Activated CD8-positive, alpha-beta memory T cell treated with anti-CD3 and anti-CD28 coated beads, Interleukin-2, amount 10 ng/mL, durations not matched to agents 7 days and 5 days (primary cell): ENCODE measurements at places on chromosomes 6 and 20. TPM values are rescaled to one million over a fixed set of nuclear protein-coding genes. Genes with fewer than 3 reads are reported as not detected.
A peak's percentile ranks its signal among the peaks of the same experiment; 100 is the strongest.

RCAN2 gene
- 3.4 TPM for total RNA-seq

RXRB gene
- 38.9 TPM for total RNA-seq

TINAG gene
- total RNA-seq: not detected

AKAP12 gene
- total RNA-seq: 0.85 TPM

SLC26A8 gene
- not detected for total RNA-seq

CDH4 gene
- total RNA-seq: not detected

LGSN gene
- total RNA-seq: 0.09 TPM

ADTRP gene
- 0.47 TPM for total RNA-seq

COL21A1 gene
- not detected for total RNA-seq

SLC22A23 gene
- total RNA-seq: 0.20 TPM

FNDC11 gene
- total RNA-seq: 0.14 TPM

- no peak overlapping the region for H3K27ac ChIP-seq
- H3K4me1 ChIP-seq: no peaks in the 10 kb centered on the region
- peaks cover 18% of the 10 kb centered on the region for H3K27me3 ChIP-seq
- no peaks in the 10 kb centered on the region for H3K36me3 ChIP-seq
These were observed 5.9 kb upstream of the CFAP206 start for GRCh38 chr6:87401832-87402231.

- peaks cover 5% of the 10 kb centered on the region for H3K4me1 ChIP-seq
- H3K27me3 ChIP-seq: no peaks in the 10 kb centered on the region
- H3K27ac ChIP-seq: no peak overlapping the region
- peaks cover 5% of the 10 kb centered on the region for H3K36me3 ChIP-seq
- no peak overlapping the region for H3K4me3 ChIP-seq
- DNase-seq: no peak
These were observed 155.7 kb upstream of the SUPT3H start for GRCh38 chr6:45533386-45533785.

GRCh38 chr6:104095661-104096416 is 763.9 kb downstream of the HACE1 start:
- DNase-seq: no peak
- H3K4me3 ChIP-seq: no peak overlapping the region
- no peak overlapping the region for H3K27ac ChIP-seq
- no peaks in the 10 kb centered on the region for H3K27me3 ChIP-seq
- H3K4me1 ChIP-seq: no peaks in the 10 kb centered on the region
- no peaks in the 10 kb centered on the region for H3K36me3 ChIP-seq

DNA sequence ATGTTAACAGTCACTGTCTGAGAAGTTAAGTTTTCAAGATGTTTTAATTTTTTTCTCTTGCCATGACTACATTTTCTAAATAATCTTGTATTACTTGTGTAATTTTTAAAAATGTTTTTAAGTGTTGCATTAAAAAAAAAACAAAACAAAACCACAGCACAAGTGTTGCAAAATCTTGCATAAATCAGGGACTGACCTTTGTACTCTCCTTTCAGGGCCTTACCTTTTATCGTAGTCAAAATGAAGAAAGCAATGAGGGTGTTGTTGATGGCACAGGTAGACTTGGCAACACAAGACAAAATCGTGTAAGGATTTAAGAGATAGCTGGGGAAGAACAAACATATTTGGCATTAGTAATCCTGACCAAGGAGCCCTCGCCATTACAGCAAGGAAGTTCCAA is 42.5 kb downstream of the PIGU start:
- H3K27me3 ChIP-seq: no peaks in the 10 kb centered on the region
- no peaks in the 10 kb centered on the region for H3K4me1 ChIP-seq
- H3K36me3 ChIP-seq: peaks cover 23% of the 10 kb centered on the region
- DNase-seq: no peak
- H3K4me3 ChIP-seq: no peak overlapping the region

- H3K4me3 ChIP-seq: no peak overlapping the region
- no peaks in the 10 kb centered on the region for H3K27me3 ChIP-seq
- H3K27ac ChIP-seq: no peak overlapping the region
- no peak for DNase-seq
These were observed 60.8 kb upstream of the MYL9 start for GRCh38 chr20:36480456-36481048.

DNA sequence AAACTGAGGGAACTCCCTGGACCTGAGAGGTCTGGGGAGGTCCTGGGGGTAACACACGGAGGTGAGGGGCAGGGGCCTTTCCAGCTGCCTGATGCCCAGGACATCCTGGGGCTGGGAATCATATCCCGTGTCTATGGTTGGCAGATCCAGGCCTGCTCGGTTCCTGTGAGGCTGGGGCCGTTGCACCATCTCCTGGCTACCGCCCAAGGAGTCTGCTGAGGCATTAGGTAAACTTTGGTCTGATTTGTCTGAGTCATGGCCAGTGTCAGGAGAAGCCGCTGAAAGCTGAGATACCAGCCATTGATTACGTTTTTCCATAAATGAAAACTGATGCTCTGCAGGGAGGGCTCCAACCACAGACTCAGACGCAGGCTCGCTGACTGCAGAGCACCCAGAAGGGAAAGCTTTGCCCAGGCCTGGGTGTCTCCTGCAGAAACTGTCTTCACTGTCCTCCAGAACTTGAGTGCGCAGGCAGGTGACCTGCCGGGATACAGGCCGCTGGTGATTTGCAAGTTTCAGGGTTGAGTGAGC is 14.2 kb downstream of the TRAF3IP2 start:
- DNase-seq: no peak
- no peaks in the 10 kb centered on the region for H3K27me3 ChIP-seq
- H3K4me1 ChIP-seq: no peaks in the 10 kb centered on the region

DNA sequence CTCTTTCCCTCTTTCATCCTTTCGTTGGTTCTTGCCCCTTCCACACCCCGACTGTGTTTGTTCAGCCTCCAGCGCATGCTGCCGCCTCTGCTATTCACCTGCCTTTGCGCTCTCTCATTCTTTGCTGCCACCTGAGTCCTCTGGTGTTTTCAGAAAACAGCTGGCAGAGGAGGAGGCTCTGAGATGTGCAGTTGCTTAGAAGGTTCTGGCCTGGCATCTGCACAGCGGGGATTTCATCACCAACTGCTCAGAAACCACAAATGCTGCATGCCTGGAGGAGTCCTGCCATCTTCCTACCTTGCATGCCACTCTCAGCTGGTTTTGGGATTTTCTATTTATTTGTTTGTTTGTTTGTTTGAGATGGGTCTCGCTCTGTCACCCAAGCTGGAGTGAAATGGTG is 39.2 kb upstream of the CLDN20 start:
- peaks cover 21% of the 10 kb centered on the region for H3K4me1 ChIP-seq
- peak overlapping the region; percentile 84 for H3K27ac ChIP-seq
- no peaks in the 10 kb centered on the region for H3K27me3 ChIP-seq
- H3K4me3 ChIP-seq: no peak overlapping the region
- no peak for DNase-seq

- H3K27ac ChIP-seq: no peak overlapping the region
- peaks cover 13% of the 10 kb centered on the region for H3K4me1 ChIP-seq
- H3K36me3 ChIP-seq: no peaks in the 10 kb centered on the region
- H3K4me3 ChIP-seq: no peak overlapping the region
- no peak for DNase-seq
- no peaks in the 10 kb centered on the region for H3K27me3 ChIP-seq
These were observed 87.5 kb downstream of the FOXO3 start for GRCh38 chr6:108648191-108648590.

- no peak overlapping the region for H3K4me3 ChIP-seq
- no peak for DNase-seq
- no peak overlapping the region for H3K27ac ChIP-seq
- H3K27me3 ChIP-seq: no peaks in the 10 kb centered on the region
These were observed 2.4 kb downstream of the FLRT3 start for GRCh38 chr20:14335052-14335451.

- H3K36me3 ChIP-seq: no peaks in the 10 kb centered on the region
- peaks cover 14% of the 10 kb centered on the region for H3K4me1 ChIP-seq
- H3K27me3 ChIP-seq: no peaks in the 10 kb centered on the region
- DNase-seq: no peak
- H3K27ac ChIP-seq: no peak overlapping the region
These were observed 272.2 kb downstream of the CDC5L start for GRCh38 chr6:44659726-44660125.

- no peak overlapping the region for H3K4me3 ChIP-seq
- no peak overlapping the region for H3K27ac ChIP-seq
- no peak for DNase-seq
- H3K4me1 ChIP-seq: no peaks in the 10 kb centered on the region
These were observed 47.2 kb upstream of the CCN2 start for GRCh38 chr6:131998255-131998982.

GRCh38 chr6:82246802-82247504 is 591 bp downstream of the IBTK start:
- H3K4me1 ChIP-seq: peaks cover 33% of the 10 kb centered on the region
- H3K27ac ChIP-seq: peak overlapping the region; percentile 90
- peaks cover 19% of the 10 kb centered on the region for H3K36me3 ChIP-seq
- H3K4me3 ChIP-seq: peak overlapping the region; percentile 89

GRCh38 chr6:33052627-33053026 is 20.8 kb downstream of the HLA-DPA1 start:
- no peaks in the 10 kb centered on the region for H3K36me3 ChIP-seq

GRCh38 chr6:168369786-168370185 is 50.2 kb upstream of the DACT2 start:
- H3K27me3 ChIP-seq: peaks cover 8% of the 10 kb centered on the region
- DNase-seq: no peak
- H3K4me3 ChIP-seq: no peak overlapping the region
- peaks cover 5% of the 10 kb centered on the region for H3K4me1 ChIP-seq
- H3K27ac ChIP-seq: no peak overlapping the region

GRCh38 chr6:139857143-139857542 is 482.7 kb upstream of the CITED2 start:
- no peak for DNase-seq
- H3K36me3 ChIP-seq: peaks cover under 1% of the 10 kb centered on the region
- no peak overlapping the region for H3K27ac ChIP-seq

GRCh38 chr6:84422380-84422968 is 195.0 kb upstream of the CEP162 start:
- no peak overlapping the region for H3K4me3 ChIP-seq
- no peaks in the 10 kb centered on the region for H3K4me1 ChIP-seq
- H3K36me3 ChIP-seq: no peaks in the 10 kb centered on the region
- DNase-seq: no peak
- H3K27me3 ChIP-seq: peaks cover 10% of the 10 kb centered on the region
- H3K27ac ChIP-seq: no peak overlapping the region

- peaks cover 46% of the 10 kb centered on the region for H3K27me3 ChIP-seq
- peak overlapping the region; percentile 76 for H3K4me3 ChIP-seq
- DNase-seq: no peak
- no peaks in the 10 kb centered on the region for H3K36me3 ChIP-seq
These were observed 222.2 kb downstream of the LY86 start for GRCh38 chr6:6810727-6811126.

DNA sequence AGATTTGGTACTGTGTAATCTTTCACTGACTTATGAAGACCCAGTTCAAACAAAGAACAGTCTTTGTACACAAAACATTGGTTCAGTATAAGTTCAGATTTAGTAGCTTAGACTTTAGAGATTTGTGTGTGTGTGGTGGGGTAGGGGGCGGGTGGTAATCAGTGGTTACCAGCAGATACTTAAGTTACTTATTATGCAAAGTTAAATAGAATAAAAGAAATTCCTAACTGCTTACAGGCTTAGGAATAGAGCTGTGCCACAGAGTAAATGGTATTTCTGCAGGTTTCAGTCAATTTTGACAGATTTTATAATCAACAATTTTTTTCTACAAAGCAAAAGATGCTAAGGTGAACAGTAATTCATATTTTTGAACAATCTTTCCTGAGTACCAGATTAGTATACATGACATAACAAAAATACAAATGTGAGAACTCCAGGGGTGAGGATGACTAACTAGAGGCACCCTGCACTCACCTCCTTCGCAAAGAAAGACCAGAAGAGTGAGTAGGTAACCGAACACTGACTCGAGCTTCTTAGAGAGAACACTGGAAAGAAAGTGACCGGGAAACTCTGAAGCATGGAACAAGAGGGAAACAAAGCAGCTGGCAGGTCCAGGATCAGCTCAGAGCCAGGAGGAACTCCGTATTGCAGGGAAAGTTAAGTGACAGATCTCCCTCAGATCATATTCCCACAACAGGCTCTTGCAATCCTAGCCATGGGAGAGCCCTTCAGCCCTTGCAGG is 560.6 kb downstream of the COL12A1 start:
- no peak overlapping the region for H3K27ac ChIP-seq
- H3K4me1 ChIP-seq: no peaks in the 10 kb centered on the region
- H3K36me3 ChIP-seq: no peaks in the 10 kb centered on the region
- DNase-seq: no peak
- H3K27me3 ChIP-seq: no peaks in the 10 kb centered on the region

- no peaks in the 10 kb centered on the region for H3K27me3 ChIP-seq
- peaks cover 22% of the 10 kb centered on the region for H3K36me3 ChIP-seq
- peak; percentile 94 for DNase-seq
- peaks cover 54% of the 10 kb centered on the region for H3K4me1 ChIP-seq
These were observed 605 bp upstream of the PPP1R16B start for GRCh38 chr20:38804682-38805501.

DNA sequence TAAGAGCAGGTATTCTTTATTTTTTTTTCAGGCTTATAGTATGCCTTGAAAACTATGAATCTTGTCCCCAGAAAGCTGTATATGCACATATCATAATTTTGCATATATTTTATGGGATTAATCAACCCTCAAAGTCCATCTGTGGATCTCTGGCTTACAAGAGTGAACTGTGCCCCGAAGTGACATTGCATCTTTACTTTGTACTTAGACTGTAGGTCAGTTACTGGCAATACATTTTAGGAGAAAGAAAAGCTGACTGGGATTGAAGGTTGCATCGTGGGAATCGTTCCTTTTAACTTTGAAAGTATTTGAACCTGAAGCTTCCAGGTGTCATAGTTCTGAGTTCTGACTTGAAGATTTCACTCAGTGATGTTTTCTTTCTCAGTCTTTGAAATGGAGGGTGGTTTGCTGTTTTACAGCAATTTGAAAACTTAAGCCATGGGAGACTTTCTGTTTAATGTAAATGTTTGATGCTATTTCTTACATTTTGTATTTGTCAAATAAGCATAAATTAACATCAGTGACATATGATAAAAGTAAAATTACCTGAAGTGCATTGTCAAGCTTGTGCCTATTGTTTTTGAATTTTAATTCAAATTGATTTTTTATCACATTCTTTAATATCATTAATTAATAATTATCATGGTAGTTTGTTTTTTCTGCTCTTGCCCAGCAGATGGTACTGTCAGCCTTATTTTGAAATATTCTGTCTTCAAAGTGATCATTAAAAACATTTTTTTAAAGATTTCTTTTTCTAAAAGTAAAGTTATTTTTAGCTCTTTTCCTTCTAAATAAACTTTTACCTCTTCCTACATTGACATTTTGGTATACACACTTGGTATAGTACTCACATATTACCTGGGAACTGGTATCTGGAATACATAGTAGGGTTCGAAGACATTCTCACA is 29.0 kb downstream of the L3MBTL3 start:
- no peak overlapping the region for H3K4me3 ChIP-seq
- peaks cover 36% of the 10 kb centered on the region for H3K36me3 ChIP-seq
- no peak overlapping the region for H3K27ac ChIP-seq
- H3K27me3 ChIP-seq: no peaks in the 10 kb centered on the region
- peaks cover 6% of the 10 kb centered on the region for H3K4me1 ChIP-seq
- no peak for DNase-seq

DNA sequence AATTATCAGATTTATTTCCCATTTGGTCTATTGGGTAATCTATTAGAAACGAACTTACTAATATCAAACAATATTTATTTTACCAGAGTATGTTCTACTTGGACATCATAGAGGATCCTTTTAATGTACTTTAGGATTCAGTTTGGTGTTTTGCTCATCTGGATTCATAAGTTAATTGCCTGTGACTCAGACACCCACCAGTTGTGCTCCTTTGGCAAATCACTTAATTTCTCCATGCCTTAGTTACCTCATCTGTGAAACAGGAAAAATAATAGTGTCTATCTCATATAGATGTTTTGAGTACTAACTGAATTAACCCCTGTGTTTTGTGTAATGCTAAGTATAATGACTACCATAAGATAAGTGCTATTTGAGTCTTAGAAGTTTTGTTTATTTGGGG is 292.1 kb downstream of the LAMA2 start:
- peaks cover 14% of the 10 kb centered on the region for H3K27me3 ChIP-seq
- no peak for DNase-seq
- H3K36me3 ChIP-seq: no peaks in the 10 kb centered on the region
- H3K4me3 ChIP-seq: no peak overlapping the region
